CMK (cell line): ENCODE measurements at places on chromosomes 7 and 10.

DNA sequence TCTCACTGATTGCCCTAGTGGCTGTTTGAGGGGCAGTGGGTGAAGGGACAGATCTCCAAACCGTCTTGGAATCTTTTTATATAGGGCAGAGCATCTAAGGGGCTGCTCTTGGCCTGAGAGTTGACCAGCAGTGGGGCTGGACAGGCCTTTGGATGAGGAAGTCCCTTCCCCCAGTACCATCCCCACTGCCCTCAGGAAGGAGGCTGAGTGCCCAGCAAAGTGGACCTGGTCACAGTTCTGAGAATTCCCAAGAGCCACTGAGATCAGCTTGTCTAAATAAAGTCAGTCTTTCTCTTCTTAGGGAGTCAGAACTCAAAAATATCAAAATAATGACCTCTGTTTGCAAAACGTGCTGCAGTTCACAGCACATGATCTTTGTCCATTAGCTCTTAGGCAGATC, 5.6 kb downstream of the GDF10 start:
- no peak for DNase-seq

DNA sequence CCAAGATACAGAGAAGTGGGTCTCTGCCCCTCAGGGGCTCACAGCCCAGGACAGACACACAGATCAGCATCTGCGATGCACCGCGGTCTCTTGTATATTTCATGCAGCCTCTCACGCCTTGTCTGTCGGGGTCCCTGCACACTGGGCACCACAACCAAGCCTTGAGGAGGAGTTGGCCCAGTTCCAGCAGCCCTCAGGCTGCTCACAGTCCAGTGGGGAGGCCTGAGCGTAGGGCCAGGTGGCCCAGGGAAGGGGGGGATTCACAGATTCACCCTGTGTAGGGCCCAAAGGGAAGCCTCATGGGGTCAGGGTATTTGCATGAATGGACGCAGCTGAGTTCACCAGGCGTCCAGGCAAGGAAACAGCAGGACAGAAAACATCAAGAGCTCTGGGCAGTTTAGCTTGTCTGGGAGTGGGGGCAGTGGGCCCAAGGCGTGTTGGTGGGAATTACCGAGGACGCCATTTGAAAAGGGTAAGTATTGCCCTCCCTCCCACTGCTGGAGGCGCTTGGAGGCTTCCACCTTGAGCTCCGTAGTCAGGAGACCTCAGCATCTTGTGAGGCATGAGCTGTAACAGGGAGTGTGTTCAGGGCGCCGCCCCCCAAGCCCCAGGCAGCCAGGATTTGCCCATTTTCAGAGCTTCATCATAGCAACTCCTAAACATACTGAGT, 129.1 kb upstream of the CHST15 start:
- DNase-seq: no peak

- no peak for DNase-seq
Observed at GRCh38 chr7:114107522-114107921, 188.7 kb upstream of the PPP1R3A start.

DNA sequence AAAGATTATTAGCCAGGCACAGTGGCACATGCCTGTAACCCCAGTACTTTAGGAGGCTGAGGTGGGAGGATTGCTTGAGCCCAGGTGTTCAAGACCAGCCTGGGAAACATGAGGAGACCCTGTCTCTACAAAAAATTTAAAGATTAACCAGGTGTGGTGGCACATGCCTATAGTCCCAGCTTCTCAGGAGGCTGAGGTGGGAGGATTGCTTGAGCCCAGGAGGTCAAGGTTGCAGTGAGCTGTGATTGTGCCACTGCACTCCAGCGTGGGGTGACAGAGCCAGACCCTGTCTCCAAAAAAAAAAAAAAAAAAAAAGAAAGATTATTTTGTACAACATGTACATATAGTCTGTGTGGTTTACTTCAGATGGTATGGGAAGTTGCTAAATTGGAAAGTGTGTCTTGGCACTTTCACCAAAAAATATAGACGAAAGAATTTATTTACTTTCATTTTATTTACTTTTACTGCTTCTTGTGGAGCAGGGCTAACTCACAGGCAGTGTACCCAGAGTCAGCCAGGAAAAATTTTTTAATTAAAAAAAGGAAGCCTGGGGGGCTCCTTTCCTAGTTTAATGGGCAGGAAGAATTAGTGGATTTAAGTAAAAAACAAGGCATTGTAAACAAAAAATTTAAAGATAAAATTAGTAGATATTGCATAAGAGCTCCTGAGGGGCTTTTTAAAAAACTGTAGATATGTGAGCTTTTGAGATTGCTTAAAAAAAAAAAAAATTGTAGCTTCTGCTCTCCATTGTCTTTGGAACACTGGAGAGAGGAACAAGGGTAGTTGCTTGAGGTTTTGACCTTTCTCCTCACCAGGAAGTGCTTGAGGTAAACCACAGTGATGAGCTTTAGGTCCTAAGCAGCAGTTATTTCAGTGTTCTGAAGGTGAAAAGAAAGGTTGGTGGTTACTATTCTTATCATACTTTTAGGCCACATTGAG, 44.6 kb upstream of the VDAC2 start:
- DNase-seq: no peak

DNA sequence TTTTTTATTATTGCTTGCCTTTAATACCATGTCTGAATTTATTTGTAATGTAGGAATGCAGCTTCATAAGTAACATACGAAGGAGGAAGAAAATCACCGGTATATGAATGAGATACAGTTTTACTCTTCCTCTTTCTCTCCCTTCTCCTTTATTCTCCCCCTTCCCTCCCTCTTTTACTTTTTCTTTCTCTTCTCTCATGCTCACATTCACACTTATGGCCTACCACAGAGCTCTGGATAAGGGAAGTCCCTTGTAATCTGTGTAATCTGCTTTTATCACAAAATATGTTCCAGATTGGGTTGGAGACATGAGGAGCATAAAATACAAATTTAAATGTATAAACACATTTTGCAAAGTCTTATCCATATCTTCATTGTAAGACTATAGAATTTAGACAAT, 59.4 kb downstream of the MDFIC start:
- no peak for DNase-seq

GRCh38 chr10:21402606-21403083, 122.8 kb downstream of the SKIDA1 start:
- no peak for DNase-seq

DNA sequence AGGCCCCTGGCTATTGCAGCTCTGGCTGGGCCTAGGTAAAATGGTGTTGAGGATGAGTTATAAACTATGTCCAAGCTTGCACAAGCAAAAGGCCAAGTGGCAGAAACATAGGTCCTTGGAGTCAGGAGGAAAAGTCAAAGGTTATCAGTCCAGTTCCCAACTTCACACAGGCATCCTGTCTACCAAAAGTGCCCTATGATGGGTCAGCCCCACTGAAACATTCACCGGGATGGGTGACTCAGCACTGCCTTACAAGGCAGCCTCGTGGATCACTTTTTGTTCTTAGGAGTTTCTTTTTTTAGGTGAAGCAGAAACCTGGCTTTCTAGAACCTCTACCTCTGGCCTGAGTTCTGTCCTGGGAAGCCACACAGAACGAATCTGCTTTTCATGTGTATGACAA, 158.8 kb upstream of the LYZL2 start:
- no peak for DNase-seq

DNA sequence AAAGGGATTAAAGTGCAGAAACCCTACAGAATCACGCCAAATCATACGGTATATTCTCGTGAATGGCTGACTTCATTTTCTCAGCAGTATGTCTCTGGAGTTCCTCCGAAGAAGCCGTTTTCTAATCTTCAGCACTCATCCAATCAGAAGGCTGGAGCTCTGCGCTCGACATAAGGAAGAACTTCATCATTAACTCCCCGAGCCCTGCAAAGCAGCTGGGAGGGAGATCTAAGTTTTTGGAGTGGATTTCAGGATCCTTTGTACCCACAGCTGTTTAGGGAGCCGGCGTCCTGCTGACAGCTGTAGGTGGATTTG, 40.7 kb upstream of the SDK1 start:
- no peak for DNase-seq

GRCh38 chr7:88201305-88201704, 18.5 kb downstream of the SRI start:
- no peak for DNase-seq

GRCh38 chr10:102783568-102783967, 39.8 kb downstream of the WBP1L start:
- no peak for DNase-seq

DNA sequence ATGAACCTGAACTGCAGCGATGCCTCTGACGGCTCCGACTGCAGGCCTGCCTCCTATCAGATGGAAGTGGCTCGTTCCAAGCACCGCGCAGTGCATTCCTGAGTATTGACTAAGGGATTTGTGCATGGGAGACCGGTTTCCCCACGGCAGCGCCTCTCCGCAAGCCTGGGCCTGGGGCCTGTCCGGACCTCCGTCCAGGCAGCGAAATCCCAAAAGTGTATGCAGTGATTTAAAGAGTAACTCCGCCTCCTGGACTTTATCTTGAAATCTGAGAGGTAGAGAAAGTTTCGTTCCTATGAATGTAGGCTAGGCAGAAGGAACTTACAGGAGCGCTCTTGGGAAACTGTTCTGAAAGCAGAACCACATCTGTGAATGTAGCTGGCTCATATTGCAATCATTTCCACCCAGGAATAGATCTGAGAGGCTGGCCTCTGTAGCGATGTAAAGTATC, 106.2 kb upstream of the CELF2 start:
- no peak for DNase-seq

GRCh38 chr7:51070151-51070550, 246.5 kb downstream of the COBL start:
- no peak for DNase-seq

DNA sequence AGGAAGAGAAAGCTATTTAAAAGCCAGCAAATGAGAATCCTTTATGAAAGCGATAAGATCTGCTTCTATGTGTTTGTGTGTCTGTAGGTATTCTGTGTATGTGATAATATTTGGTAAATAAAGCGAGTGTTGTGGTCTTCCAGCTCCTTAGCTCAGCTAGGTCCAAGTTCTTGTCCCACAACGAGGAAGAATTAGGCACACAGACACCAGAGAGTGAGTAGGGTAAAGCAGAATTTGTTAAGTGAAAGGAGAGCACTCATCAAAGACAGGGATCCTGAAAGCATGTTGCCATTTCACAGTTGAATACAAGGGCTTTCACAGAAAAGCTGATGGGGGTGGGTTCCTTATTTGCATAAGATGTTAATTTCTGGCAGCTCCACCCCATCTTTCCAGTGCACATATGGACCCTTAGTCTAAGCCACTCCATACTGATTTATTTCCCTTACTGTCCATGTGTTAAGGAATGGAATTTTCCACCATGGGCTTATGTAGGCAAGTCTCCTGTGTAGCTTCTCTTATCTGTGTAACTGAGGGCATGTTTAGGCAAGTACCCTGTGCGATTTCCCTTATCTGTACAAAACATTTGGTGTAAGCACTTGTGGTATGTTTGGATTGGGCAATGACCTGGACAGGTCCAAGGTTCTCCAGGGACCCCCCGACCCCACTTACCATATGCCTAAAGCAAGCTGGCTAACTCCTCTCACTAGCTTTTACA, 165.9 kb upstream of the VIPR2 start:
- DNase-seq: no peak

- DNase-seq: no peak
Observed at GRCh38 chr7:104352736-104353135, 24.3 kb downstream of the LHFPL3 start.

DNA sequence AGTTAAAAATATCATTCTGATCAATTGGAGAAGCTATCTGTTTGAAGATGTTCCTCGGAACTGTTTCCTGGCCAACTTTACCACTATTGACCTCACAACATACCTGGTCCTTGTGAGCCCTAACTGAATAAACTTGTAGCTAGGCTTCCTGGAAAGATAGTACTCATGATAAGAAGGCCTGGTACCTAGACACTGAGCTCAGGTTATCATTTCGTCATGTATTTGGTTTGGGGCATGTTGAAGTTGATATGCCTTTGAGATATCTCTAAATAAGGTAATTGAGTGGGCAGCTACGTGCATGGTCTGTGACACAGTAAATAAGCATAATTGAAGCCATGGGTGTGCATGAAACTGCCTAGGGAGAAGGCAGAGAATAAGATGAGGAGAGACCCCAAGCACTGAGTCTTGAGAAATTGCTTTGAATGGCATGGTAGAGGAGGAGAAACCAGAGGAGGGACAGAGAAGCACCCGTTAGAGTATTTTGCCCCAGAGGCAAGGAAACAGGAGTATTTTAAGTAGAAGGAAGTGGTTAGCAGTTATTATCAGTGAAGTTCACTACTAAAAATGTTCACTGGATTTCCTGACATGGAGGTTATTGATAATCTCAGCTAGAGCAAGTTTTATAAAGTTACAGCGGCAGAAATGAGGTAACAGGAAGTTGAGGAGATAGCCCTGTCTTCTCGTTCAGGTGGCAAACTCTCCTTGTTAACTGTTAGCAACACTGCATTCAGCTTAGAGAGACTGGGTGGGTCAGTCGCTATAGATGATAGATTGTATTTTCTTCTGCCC, 55.6 kb downstream of the CC2D2B start:
- DNase-seq: no peak

GRCh38 chr10:117555863-117556262, 13.3 kb downstream of the EMX2 start:
- no peak for DNase-seq

GRCh38 chr7:69840248-69840647, 242.0 kb downstream of the AUTS2 start:
- DNase-seq: no peak

DNA sequence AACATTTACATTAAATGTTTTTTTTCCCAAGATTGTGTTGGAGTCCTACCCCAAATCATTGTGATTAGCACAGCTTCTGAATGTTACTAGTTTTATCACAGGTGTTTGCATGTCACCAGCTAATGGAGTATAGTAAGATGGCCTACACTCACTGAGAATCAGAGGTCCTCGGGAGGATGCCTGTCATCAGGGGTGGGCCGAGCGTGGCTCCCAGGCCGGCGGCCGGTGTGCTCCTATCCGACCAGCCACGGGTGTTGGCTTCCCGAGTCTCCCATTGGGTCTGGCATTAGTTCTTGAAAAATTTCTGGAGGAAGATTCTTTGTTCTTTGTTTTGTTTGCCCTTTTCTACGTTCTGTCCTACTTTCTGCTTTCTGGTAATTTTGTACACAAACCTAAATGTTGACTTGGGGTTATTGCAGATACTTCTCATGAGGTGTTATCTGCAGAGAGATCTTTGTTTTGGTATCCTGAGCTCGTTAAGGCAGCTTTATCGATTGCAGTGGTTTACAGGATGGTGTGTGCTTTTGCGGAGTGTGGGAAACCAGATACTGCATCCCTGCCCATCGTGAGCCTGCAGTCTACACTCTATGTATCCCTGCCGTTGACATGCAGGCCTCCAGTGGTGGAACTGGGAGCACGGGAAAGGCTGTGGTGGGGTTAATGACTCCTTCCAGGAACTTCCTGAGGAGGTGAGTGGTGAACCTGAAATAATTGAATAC, 67.3 kb upstream of the DNAJB6 start:
- no peak for DNase-seq

GRCh38 chr7:65307651-65308299, 65.9 kb upstream of the ZNF92 start:
- DNase-seq: peak; percentile 60
